ENCODE measurements at places on chromosomes 6 and 20.

GRCh38 chr20:45515147-45515913 lies at the start of gene SPINT3:
SPINT3 (minus strand) TSS chr20:45515622; CDS start chr20:45515608, 14 bp downstream.
- DNase-seq = no peak

- DNase-seq = no peak
Observed at GRCh38 chr20:40809361-40809760, 120.3 kb upstream of the MAFB start.

GRCh38 chr6:5956939-5957338 lies 49.8 kb downstream of the NRN1 start:
- no peak for DNase-seq

DNA sequence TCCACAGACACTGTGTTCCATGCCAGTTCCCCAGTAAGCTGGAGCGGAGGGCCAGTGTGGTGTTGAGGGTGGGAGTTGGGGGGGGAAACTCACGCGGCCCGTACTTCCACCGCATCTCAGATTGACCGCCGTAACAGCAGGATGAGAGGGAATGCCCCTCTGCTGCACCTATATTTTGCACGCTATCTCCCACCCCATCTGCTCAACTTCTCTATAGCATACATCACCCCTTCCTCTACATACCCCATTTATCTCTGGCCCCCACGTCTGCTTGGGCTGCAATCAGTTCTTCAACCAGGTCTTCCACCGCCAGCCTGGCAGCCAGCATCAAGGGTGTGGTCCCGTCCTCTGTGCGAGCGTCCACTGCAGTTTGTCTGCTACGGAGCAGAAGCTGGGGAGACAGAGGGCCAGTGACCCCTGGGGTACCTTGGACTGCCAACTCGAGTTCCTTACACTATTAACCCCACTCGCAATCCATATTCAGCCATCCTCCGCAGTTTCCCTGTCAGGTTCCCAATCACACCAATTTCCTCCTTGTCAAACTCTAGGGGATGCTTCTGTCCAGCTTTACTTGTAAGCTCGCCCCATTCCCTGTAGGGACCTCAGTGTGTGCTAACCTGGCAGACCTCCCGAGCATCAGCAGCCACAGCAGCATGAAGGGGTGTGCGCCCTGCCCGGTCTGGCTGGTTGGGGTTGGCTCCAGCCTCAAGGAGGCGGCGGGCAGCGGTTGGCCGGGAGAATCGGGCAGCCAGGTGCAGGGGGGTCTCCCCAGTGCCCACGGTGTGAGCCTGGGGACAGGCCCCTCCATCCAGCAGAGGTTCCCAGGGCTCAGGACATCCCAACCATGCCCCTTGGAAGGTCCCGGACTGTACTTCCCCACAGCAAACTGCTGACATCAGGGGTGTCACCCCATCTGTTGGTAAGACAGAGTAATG lies 4.5 kb upstream of the GPSM3 start:
- no peak for DNase-seq

- DNase-seq = no peak
Observed at GRCh38 chr6:157322792-157323254, 496 bp downstream of the TMEM242 start.

DNA sequence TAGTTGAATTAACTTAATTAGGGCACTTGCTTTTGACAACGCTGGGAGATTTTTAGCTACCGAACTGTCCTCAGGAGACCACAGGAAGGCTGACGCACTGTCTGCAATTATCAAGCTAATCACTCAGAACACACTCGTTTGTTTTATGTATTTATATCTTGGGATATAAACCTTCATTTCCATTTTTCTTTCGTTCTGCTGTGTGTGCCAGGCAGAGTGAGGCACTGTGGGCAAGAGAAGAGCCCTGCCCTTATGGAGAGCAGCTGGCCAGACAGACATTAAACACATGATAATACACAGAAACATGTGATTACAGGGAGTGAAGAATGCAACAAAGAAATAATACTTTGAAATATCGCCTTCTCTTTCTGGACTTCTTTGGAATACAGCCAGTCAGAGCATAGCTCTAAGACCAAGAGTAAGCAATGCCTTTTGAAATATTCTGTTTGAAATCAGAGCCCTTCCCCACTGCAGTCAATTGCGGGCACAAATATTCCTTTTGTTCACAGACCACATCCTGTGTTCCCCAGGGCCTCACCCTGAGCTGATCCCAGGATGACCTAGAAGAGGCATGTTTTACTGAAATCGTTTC lies 96.8 kb downstream of the ANKRD60 start:
- DNase-seq = no peak

DNA sequence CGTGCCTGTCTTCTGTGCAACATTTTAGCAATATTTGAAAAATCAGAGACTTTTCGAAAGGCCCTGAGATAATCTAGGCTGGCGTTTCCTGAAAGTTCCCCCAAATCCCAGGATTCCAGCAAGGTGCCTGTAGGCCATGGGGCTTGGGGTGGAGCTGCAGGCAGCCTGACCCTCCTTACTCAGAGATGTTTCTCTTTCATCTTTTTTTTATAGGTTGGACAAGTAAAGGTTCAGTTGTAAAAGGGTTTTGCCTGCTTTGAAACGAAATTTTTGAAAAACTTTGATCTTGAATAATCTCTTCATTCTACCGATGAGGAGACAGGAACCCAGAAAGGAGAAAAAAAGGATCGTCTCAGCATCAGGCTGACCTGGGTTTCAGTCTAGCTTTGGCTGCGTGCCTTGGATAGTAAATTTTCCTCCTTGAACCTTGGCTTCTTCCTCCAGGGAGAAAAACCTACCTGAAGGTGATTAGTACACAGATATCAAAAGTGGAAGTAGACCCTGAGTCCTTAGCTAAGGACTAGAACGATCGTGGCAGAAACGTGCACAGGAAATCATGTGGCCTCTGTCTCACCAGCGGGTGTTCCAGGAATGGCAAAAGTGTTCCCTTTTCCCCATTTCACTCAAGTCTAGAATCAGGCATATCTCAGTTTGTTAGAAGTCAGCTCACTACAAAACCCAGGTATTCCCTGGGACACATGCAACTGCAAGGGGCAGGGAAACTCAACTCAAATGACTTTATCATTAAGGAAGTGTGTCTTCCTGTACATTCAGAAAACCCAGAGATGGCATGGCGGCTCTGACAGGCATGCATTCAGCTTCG lies 128.2 kb upstream of the PTPN1 start:
- DNase-seq = no peak

GRCh38 chr6:121491576-121491975 lies 56.1 kb downstream of the GJA1 start:
- DNase-seq = no peak

DNA sequence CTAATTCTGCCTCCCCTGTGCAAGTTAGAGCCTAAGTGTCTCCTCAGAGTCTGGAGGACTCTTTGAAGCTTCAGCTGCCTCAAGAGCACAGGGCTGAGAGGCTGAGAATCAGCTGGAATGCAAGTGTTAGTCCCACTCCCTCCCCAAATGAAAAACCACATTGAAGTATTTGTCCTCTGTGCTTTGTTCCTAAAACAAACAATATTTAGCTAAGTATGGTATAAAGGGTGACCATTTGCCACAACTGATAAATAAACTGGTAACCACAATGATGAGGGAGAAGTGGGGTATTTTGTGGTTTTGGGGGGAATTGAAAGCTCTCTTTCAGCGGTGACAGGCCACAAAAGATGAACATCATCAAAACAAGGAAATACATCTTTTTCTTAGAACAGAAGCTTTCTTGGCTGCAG lies 91.7 kb upstream of the HDDC2 start:
- DNase-seq = no peak

DNA sequence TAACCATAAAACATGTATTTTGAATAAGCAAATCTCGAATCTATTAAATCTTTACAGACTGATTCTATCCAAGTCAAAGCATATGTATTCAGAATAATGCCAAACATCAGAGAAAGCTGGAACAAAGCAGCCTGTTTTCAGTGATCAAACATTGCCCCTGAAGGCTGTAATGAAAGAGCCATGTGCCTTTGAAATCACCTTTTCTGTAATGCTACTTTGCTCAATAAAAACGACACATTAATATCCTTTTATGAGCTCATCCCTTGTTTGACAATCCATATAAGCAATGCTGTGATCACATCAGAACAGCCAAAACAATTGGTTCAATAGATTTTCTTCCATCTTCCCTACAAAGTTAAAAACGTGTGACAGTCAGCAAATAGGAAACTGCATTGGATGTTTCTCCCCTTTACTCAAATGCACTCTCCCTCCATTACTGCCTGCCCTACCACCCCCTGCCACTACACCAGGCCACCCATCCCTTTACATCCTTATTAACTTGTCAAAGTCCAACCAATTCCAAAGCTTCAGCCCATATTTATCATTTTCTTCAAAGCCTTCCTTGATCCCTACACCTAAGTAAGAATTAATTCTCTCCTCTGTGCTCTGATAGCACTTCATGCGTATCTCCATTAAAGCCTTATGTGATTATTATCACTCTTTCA lies 42.0 kb downstream of the THEMIS start:
- no peak for DNase-seq

DNA sequence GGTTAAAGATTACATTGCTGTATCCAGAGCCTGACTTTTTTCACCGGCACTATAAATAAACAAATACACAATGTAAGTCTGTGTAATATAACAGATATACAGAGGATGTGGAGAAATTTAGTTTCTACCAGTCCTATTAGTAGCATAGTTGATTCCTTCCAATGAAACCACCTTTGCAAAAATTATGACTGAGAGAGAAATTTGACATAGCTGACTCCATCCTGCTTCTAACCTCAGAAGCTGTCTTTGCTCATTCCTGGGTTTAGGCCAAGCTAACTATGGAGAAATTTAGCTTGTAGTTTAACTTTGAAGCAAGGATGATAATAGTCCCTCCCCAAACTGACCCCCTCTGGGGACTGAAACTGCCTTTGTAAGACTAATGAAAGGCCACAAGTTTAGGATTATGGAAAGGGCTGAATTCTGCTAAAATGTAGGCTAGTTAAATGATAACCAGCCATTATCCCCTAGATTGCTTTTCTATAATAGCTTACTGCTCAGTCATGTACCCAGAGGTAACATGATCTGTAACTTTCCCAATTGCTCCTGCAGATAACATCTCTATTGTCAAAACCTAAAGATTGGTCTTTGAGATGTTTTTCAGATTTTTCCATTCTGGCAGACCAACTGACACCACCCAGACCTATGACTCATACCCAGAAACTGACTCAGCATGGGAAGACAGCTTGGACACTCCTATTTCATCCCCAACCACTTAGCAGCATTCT lies 172.8 kb upstream of the ARG1 start:
- DNase-seq = no peak

GRCh38 chr6:22413681-22414311 lies 117.0 kb upstream of the PRL start:
- no peak for DNase-seq

All from central memory CD8-positive, alpha-beta T cell (primary cell).